ENCODE measurements at places on chromosomes 7 and 10. TPM values are rescaled to one million over a fixed set of nuclear protein-coding genes. Genes with fewer than 3 reads are reported as not detected.

GRCh38 chr10:124294811-124295770 lies 123.6 kb downstream of the OAT start:
- H3K27me3 ChIP-seq, result no peaks in the 10 kb centered on the region
- H3K4me1 ChIP-seq, result peaks cover under 1% of the 10 kb centered on the region
- H3K27ac ChIP-seq, result no peak overlapping the region
- no peak overlapping the region for H3K4me3 ChIP-seq
- DNase-seq, result no peak
- H3K36me3 ChIP-seq, result no peaks in the 10 kb centered on the region

Gene PALS2
- 23.6 TPM for total RNA-seq

Gene FRAT1
- total RNA-seq, result 4.7 TPM

Gene PPIA
- 3,565 TPM for total RNA-seq

DNA sequence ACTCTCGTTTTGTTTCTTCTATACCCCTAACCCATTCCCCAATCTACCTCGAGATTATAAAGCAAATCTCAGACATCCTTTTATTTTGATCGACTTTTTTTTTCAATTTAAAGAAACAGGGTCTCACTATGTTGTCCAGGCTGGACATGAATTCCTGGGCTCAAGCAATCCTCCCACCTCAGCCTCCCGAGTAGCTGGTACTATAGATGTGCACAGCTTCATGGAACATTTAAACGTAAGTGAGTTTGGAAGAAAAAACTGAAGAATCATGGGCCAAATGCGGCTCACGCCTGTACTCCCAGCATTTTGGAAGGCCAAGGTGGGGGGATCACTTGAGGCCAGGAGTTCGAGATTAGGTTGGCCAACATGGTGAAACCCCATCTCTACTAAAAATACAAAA lies 96.0 kb downstream of the UPF2 start:
- no peak for DNase-seq
- no peak overlapping the region for H3K4me3 ChIP-seq
- H3K27ac ChIP-seq, result no peak overlapping the region
- no peaks in the 10 kb centered on the region for H3K27me3 ChIP-seq
- peaks cover 19% of the 10 kb centered on the region for H3K36me3 ChIP-seq
- no peaks in the 10 kb centered on the region for H3K4me1 ChIP-seq

DNA sequence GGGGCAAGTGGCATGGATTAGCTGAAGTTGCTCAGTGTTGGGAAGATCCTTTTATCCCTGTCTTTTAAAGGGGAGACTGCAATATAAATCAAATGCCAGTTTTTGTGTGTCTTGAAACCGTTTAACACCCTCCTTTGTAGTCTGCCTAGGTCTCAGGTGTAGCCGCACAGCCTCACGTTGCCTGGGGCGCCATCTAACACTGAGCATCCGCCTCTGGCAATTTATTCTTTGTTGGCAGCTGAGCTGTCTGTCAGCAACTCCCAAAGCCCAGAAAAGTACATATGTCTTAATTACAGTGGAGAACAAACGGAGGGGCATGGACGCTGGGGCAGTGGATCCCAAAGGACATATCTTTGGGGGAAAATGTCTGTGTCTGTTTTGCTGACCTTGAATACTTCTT lies 254.7 kb downstream of the STK31 start:
- DNase-seq, result no peak
- H3K36me3 ChIP-seq, result no peaks in the 10 kb centered on the region
- no peak overlapping the region for H3K4me3 ChIP-seq
- H3K4me1 ChIP-seq, result no peaks in the 10 kb centered on the region

DNA sequence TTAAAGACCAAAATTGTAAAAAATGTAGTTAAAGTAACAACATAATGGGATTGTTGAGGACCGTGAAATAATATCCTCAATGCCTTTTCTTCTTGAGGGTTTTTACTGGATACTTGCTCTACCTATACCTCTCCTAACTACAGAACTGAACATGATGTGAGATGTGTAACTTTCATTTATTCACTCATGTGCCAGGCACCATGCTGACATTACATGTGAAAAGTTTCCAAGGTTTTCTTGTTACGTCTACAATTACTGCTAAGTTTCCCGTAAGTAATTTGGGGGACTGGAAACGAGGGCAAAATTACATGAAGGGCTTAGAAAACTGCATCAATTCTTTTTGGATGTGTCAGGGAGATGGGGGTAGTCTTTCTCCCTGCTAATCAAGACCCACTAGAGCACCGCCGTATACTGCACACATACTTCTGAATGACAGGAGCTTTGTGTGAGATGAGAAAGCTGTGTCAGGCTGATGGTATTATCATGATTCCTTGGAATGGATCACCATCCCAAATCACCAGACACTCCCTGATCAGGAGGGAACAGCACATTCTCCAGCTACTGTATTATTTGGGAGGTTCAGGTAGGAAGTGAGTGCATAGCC lies 41.8 kb downstream of the PTPRZ1 start:
- DNase-seq, result no peak
- H3K36me3 ChIP-seq, result no peaks in the 10 kb centered on the region
- no peaks in the 10 kb centered on the region for H3K27me3 ChIP-seq
- no peak overlapping the region for H3K4me3 ChIP-seq
- H3K27ac ChIP-seq, result no peak overlapping the region

Gene TACC2
- 4.6 TPM for total RNA-seq

DNA sequence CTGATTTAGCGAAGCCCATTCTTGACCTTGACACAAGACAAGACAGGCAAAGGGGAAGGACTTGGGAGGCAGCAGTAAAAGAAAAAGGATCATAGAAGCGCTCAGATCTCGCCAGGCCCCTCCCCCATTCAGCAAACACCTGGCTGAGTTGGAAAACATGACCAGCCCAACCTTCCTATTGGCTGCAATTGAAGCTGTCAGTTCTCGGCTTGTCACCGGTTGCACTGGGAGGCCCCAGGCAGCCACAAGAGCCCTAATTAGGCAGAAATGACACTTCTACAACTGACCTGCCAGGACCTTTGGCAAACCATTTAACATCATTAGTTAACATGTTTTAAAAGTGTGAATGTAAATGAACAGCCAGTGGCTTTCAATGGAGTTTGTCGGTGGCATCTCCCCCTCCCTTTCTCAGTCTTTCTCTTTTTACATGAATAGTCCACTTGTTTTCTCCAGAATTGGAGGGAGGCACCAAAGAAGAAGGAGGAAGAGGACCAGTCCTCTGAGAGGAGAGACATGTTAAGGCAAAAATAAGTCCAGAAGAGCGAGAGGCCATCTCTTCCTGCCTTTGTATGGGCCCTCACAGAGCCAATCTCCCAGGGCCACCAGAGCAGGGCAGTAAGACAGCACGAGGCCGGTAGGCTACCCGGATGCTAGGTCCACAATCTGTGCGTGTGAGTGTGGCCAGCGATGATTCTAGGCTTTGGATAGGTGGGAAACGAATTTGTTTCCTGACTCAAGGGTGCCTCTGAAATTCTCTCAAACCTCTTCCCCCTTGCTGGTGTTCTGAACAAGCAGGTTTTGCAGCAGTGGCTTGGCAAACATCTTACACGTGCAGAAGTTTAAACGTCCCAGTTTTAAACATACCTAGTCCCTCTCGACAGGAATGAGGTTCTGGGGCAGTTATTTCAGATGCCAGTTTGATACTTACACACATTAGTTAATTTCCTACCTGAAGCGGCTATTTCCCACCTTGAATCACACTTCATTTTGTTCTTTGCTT lies 15.0 kb upstream of the ENO4 start:
- H3K4me1 ChIP-seq, result peaks cover 21% of the 10 kb centered on the region
- no peaks in the 10 kb centered on the region for H3K36me3 ChIP-seq
- no peak overlapping the region for H3K4me3 ChIP-seq
- peak; percentile 39 for DNase-seq

- no peaks in the 10 kb centered on the region for H3K4me1 ChIP-seq
- no peaks in the 10 kb centered on the region for H3K36me3 ChIP-seq
- H3K27ac ChIP-seq, result no peak overlapping the region
- no peak for DNase-seq
- no peak overlapping the region for H3K4me3 ChIP-seq
These were observed 44.7 kb upstream of the TRUB1 start for GRCh38 chr10:114893251-114893650.

- no peaks in the 10 kb centered on the region for H3K36me3 ChIP-seq
- H3K27me3 ChIP-seq, result peaks cover 12% of the 10 kb centered on the region
- no peak for DNase-seq
- H3K4me1 ChIP-seq, result peaks cover 4% of the 10 kb centered on the region
- H3K4me3 ChIP-seq, result no peak overlapping the region
- H3K27ac ChIP-seq, result no peak overlapping the region
These were observed 5.8 kb downstream of the GSDME start for GRCh38 chr7:24751484-24751883.

GRCh38 chr7:70415179-70415972 lies 716.6 kb upstream of the GALNT17 start:
- no peak overlapping the region for H3K4me3 ChIP-seq
- H3K4me1 ChIP-seq, result no peaks in the 10 kb centered on the region
- DNase-seq, result no peak
- no peaks in the 10 kb centered on the region for H3K27me3 ChIP-seq

DNA sequence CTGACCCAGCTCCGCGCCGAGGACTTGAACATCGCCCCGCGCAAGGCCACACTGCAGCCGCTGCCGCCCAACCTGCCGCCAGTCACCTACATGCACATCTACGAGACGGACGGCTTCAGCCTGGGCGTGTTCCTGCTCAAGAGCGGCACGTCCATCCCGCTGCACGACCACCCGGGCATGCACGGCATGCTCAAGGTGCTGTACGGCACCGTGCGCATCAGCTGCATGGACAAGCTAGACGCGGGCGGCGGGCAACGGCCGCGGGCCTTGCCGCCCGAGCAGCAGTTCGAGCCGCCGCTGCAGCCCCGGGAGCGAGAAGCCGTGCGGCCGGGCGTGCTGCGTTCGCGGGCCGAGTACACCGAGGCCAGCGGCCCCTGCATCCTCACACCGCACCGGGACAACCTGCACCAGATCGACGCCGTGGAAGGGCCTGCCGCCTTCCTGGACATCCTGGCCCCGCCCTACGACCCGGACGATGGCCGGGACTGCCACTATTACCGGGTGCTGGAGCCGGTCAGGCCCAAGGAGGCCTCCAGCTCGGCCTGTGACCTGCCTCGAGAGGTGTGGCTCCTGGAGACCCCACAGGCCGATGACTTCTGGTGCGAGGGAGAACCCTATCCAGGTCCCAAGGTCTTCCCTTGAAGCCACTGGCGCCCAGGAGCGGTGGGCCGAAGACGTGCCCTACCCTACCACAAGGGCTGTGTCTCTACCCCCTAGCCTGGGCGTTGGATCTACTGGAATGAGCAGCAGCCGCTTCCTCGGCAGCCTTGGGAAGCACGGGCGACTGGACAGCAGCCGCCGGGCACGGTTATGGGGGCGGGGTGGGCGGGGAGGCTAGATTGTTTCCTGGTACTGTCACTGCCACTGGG lies 945 bp downstream of the ADO start:
- peaks cover 17% of the 10 kb centered on the region for H3K4me1 ChIP-seq
- H3K27ac ChIP-seq, result peak overlapping the region; percentile 36
- peaks cover 4% of the 10 kb centered on the region for H3K36me3 ChIP-seq
- no peak for DNase-seq
- peaks cover 2% of the 10 kb centered on the region for H3K27me3 ChIP-seq

DNA sequence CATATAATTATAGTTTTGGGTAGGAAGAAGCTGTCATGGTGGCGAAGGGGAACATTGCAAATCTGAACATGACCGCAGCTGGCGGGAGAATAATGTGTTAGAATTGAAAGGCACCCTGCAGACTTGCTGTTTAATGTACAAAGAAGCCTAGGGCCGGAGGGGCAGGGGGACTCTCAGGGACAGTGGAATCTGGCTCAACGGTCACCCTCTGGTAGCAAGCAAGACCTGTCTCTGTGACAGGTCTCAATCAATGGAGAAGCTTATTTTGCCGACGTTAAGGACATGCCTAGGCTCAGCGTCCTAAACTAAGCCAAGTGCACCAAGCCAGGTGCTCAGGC lies 177.3 kb downstream of the NSUN6 start:
- no peaks in the 10 kb centered on the region for H3K36me3 ChIP-seq
- no peak overlapping the region for H3K4me3 ChIP-seq
- no peak for DNase-seq
- no peak overlapping the region for H3K27ac ChIP-seq

- no peaks in the 10 kb centered on the region for H3K4me1 ChIP-seq
- no peak overlapping the region for H3K4me3 ChIP-seq
- no peaks in the 10 kb centered on the region for H3K36me3 ChIP-seq
- no peaks in the 10 kb centered on the region for H3K27me3 ChIP-seq
- no peak for DNase-seq
- H3K27ac ChIP-seq, result no peak overlapping the region
These were observed 29.4 kb upstream of the RAPGEF5 start for GRCh38 chr7:22386206-22386858.

DNA sequence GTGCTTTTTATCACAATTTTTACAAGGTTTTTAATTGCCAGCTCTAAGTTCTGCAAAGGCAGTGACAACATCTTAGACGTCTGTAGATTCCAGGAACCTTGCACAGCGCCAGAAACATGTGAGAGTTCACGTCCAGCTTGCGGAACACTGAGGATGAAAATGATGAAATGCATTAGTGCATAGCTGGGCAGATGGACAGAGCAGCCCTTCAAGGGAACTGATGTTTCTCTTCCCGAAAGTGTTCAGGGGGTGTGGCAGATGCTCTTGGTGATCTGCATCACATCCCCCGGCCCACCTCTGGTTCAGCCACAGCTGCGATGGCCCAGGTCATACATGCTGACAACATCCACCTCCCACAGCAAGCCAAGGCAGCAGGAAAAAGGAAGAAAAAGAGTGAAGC lies 40.9 kb downstream of the ITIH5 start:
- no peaks in the 10 kb centered on the region for H3K4me1 ChIP-seq
- H3K36me3 ChIP-seq, result no peaks in the 10 kb centered on the region
- H3K27ac ChIP-seq, result no peak overlapping the region
- H3K4me3 ChIP-seq, result no peak overlapping the region

Gene SMC3
- total RNA-seq, result 63.7 TPM

GRCh38 chr7:44398511-44398911 lies 73.1 kb upstream of the CAMK2B start:
- H3K4me3 ChIP-seq, result no peak overlapping the region
- no peak for DNase-seq
- H3K27me3 ChIP-seq, result no peaks in the 10 kb centered on the region
- H3K27ac ChIP-seq, result no peak overlapping the region
- H3K4me1 ChIP-seq, result no peaks in the 10 kb centered on the region

Gene TIMM23B
- total RNA-seq, result 11.0 TPM

DNA sequence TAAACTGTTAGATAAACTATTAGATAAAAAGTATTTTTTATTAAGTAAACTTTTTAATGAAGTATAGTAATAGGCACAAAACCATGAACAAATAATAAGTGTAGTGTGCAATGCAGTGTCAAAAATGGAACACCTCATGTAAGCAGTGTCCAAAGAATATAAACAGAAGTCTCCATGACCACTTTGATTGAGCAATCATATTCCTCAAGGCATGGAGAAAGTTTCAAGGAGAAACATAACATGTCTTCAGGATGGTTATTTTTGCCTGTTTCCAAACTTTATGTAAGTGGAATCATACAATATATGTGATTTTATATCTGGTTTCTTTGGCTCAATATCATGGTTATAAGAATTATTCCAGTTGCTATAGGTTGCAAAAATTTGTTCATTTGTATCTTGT lies 6.1 kb upstream of the RELN start:
- H3K27me3 ChIP-seq, result peaks cover 5% of the 10 kb centered on the region
- DNase-seq, result no peak
- no peaks in the 10 kb centered on the region for H3K4me1 ChIP-seq
- H3K27ac ChIP-seq, result no peak overlapping the region
- no peak overlapping the region for H3K4me3 ChIP-seq

- H3K27me3 ChIP-seq, result no peaks in the 10 kb centered on the region
- no peak for DNase-seq
- H3K27ac ChIP-seq, result no peak overlapping the region
- no peaks in the 10 kb centered on the region for H3K36me3 ChIP-seq
- H3K4me3 ChIP-seq, result no peak overlapping the region
- H3K4me1 ChIP-seq, result no peaks in the 10 kb centered on the region
These were observed 77.6 kb downstream of the VPS41 start for GRCh38 chr7:38831259-38831996.

Data from thymus (tissue), 14 donors.